Activated B cell treated with CpG ODN at 0.5 μM for 24 hours (primary cell): ENCODE measurements at places on chromosomes 1 and 21.

- DNase-seq, result no peak
Observed at GRCh38 chr1:113975211-113975895, 3.9 kb upstream of the OLFML3 start.

- DNase-seq, result no peak
Observed at GRCh38 chr1:31668303-31668883, 23.7 kb upstream of the PEF1 start.

DNA sequence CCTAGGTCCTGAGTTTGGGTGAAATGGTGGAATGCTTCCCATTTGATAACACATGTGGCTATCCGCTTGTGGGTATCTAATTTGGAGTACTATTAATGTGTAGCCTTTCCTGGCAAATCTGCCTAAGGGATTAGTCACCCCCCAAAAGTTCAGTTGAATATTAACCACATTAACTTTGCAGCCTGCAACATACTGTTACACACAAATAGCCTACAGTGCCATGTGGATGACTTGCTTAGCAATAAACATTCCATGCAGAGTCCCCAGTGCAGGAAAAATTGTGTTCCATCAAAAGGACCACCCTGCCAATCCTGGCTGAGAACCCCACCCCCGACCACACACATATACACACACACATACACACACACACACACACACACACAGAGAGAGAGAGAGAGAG, 303.3 kb upstream of the ESRRG start:
- no peak for DNase-seq

DNA sequence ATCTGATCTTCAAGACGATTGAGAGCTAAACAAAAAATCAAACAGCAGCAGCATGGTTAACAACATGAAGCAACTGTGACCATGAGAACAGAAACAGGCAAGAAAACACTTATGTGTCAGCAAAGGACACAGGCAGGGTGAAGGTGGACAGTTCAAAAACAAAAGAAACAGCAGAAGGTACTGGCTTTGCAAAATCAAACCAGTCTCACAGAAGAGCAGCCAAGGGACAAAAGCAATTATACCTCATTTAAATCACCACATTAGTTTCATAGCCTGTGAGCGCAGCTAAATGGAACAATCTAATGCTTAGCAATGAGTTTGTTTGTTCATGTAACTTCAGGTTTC, 59.1 kb downstream of the CAPN2 start:
- no peak for DNase-seq

- no peak for DNase-seq
Observed at GRCh38 chr1:226369110-226369509, 38.8 kb downstream of the PARP1 start.

- no peak for DNase-seq
Observed at GRCh38 chr1:156073740-156074139, 8.5 kb downstream of the MEX3A start.

DNA sequence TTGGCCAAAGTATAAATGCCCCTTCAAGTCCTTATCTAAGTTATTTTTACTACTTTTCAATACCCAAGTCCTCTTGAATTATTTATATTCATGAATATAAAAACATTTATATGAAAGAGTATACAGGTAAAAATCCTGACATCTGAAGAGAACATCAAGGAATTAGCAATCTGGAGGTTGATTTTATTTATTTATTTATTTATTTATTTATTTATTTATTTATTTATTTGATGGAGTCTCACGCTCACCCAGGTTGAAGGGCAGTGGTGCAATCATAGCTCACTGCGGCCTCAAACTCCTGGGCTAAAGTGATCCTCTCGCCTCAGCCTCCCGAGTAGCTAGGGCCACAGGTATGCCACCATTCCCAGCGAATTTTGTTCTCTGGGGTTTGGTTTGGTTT, 93.2 kb downstream of the ZZZ3 start:
- DNase-seq, result no peak
